ENCODE measurements at places on chromosomes 5 and 9.

DNA sequence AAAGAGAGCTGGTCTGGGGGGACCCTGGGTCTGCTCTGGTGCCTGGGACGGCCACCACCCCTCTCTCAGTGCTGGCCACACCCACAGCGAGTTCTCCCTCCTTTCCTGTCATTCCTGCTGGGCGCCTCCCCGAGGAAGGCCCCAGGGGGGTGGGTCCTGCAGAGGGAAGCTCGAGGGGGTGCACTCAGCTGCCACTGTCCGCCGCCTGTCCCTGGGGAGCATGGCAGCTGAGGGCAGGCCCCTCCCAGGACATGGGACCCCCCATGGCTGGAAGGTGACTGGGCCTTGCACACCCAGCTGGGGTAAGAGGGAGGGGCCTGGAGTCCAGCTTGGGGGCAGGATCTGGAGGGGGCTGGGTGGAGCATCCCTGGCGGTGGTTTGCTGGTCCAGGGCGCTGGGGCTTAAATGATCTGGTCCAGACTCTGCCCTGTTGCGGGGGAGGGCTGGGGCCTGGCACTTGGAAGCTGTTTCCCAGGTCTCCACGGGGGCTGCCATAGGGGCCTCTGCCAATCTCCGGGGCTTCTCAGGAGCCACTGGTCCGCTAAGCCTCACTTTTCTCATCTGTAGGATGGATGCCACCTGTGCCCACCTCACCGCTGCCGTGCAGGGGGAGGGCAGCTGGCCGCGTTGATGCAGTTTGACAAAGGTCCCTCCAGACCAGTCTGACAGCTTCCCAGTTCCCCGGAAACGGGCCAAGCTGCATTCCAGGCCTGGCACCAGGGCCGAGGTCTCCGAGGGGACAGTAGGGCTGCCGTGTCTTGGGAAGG is 6.0 kb upstream of the SLC2A6 start:
- DNase-seq = no peak

- DNase-seq = no peak
Measured at GRCh38 chr5:42242210-42242609, 181.0 kb upstream of the GHR start.

DNA sequence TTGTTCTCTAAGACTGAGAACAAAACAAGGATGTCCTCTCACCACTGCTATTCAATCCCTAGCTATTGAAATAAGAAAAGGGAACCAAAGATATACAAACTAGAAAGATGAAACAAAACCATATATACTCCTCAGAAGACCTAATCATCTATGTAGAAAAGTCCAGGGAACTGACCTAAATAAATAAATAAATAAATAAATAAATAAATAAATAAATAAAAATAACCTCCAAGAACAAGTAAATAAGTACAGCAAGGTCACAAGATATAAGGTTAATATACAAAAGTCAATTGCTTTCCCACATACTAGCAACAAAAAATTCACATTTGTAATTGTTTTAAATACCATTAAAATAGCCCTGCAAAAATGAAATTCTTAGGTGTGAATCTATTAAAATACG is 54.6 kb downstream of the DTWD2 start:
- no peak for DNase-seq

- peak; percentile 12 for DNase-seq
Measured at GRCh38 chr9:32524892-32525708, 896 bp downstream of the RIGI start.

- no peak for DNase-seq
Measured at GRCh38 chr9:4490705-4491625, 697 bp downstream of the SLC1A1 start.

- no peak for DNase-seq
Measured at GRCh38 chr5:164188733-164189148, 683.3 kb downstream of the MAT2B start.

DNA sequence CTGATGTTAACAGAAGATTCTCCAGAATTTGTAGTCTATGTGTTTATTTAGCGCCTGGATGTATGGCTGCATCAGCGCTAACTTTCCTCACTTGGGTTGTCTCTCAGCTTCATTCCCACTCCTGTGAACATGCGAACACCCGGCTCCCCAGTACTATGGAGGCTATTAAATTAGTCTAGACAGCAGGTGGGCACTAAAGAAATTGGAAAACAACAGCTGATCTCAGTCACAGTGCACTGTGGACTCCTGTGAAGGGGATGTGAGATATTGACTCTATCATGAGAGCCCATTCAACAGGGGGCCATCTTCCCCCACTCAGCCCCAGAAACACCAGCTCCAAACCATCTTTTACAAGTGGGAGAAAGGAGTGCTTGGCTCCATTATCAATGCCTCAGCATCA is 471.0 kb downstream of the KDM4C start:
- no peak for DNase-seq

- no peak for DNase-seq
Measured at GRCh38 chr9:124442379-124442778, 7.9 kb upstream of the ADGRD2 start.

DNA sequence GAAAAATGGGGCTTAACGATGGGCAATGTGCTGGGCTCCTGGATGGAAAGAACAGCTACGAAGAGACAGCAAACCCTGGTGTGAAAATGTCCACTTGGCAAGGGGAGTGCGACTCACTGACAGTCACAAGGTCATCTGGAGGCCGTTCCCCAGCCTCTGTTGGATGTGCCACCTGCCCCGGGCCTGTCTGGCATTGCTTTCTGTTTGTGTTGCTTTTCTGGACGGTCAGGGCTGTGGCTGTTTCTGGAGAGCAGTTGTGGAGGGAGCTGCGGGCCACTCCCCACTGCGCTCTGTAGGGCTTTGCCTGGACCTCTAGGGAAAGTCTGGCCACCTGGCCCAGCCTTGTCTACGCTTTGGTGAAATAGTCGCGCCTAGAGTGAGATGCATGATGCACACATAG is 185.3 kb downstream of the IRX1 start:
- DNase-seq = no peak

DNA sequence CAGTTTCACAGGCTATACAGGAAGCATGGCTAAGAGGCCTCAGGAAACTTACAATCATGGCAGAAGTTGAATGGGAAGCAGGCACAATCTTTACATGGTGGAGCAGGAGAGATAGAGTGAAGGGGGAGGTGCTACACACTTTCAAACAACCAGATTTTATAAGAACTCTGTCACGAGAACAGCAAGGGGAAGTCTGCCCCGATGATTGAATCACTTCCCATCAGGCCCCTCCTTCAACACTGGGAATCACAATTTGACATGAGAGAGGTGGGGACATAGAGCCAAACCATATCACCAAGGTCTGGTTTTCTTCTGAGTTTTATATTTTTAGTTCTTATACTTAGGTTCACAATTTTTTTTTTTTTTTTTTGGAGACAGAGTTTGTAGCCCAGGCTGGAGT is 16.1 kb downstream of the ZCCHC9 start:
- DNase-seq = no peak

- no peak for DNase-seq
Measured at GRCh38 chr9:123753016-123753415, 176.9 kb downstream of the DENND1A start.

DNA sequence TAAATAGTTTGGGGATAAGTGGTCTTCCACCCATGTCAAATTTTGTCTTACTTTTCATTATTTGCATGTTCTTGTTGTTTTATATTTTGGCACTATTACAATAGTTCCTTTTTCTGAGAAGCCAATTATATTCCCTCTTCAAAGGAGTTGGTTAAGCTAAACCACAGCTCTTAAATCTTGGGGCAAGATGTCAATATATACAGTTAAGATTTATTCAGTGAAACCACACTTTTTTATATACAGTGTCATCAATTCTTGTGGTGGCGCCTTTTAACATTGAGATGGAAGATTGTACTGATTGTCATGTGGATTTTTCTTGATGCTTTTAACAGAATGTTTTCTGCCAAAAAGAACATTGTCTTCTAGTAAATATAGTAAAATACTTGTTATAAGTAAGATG is 104.1 kb downstream of the MTREX start:
- no peak for DNase-seq

DNA sequence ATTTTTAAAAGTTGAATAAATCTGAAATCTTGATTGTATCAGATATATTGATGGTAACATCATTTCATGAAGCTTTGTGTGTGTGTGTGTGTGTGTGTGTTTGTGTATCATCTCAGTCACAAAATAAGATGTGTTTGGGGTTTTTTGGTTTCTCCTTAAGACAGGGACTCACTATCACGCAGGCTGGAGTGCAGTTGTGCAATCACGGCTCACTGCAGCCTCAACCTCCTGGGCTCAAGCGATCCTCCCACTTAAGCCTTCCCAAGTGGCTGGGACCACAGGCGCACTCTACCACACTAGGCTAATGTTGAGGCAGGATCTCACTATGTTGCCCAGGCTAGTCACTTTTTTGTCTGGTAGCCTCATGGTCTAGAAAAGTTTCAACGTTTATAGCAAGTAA is 83.4 kb upstream of the DMRT1 start:
- no peak for DNase-seq

GRCh38 chr5:140217299-140218026 is 42.5 kb downstream of the CYSTM1 start:
- DNase-seq = no peak

GRCh38 chr9:38129366-38129765 is 60.3 kb upstream of the SHB start:
- DNase-seq = no peak

GRCh38 chr5:1229822-1230221 is 4.6 kb downstream of the SLC6A18 start:
- DNase-seq = no peak

- DNase-seq = no peak
Measured at GRCh38 chr9:128921881-128922763, 1.3 kb downstream of the PHYHD1 start.

DNA sequence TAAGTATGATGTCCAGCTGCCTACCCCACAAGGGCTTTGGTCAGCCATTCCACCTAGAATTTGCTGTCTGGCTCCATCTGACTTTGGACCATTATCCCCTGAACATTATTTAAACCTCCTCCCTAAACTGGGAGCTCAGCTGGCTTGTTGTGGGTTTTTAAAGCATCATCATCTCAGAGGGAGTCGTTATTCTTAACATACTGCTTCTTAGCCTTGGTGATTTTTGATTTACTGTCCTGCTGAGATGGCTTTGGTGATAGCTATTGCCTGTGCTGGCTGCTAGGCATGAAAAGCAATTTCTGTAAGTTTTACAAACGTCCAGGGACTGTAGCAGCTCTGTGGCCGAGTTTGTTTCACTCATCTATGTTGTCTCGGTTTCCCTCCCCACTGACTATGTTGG is 256.1 kb downstream of the NR3C1 start:
- no peak for DNase-seq

DNA sequence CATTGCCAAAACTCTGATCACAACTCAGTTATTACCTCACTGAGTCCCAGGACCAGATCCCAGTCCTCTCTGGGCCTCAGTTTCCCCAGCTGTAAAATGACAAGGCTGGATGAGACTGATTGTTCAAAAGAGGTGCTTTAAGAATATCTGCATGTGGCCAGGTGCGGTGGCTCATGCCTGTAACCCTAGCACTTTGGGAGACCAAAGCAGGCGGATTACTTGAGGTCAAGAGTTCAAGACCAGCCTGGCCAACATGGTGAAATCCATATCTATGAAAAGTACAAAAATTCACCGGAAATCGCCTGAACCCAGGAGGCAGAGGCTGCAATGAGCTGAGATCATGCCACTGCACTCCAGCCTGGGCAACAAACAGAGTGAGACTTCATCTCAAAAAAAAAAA is 8.3 kb downstream of the ATOX1 start:
- no peak for DNase-seq

DNA sequence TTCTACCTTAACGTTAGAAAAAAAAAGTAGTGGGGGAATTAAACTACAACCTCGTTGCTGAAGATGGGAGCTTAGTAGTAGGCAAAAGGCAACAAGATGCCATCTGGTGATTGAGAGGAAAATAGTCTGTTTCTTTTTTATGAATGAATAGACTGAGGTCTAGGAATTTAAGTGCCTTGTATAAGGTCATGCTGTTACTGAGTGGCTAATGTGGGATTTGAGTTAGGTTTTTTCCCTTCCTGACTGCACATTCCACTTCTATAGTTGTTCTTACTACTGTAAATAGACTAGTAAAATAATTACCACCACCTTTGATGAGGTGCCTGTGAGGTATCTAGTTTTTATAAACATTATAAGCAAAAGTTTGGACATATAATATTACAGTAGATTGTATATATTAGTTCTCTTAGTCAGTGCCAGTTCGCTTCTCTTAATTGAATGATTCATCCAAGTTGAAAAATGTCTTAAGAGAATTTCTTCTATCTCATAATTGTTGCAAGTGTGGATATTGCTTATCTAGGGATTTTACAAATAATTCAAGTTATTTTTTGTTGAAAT is 19.1 kb downstream of the FSD1L start:
- no peak for DNase-seq

GRCh38 chr5:79318935-79319614 is 83.1 kb downstream of the JMY start:
- DNase-seq = no peak
